ENCODE measurements at places on chromosomes 12 and 14.

DNA sequence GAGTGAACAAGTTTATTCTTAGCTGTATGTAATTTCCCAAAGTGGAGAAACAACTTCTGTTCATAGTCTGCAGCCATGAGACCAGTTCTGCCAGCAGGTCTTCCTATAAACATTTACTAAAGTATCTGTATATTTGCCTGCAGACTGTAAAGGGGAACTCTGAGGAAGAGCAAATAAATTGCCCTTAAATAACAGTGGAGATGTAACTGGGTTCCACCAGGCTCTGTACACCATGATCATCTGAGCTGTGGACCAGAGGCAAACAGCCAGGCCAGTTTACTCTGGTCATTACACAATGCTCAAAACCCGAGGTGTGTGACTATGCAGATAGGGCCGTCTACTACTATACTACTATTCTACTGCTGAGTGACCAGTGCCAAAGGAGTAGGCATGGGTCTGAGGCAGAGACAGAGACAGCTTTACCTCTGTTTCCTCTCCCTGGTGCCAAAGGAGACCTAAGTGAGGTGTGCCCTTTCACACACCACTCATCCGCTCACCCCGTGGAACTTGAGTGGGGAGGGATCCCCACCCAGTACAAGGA lies 21.1 kb upstream of the CERS5 start:
- no peak for DNase-seq

GRCh38 chr14:72541546-72541945 lies 352.4 kb downstream of the DPF3 start:
- DNase-seq = no peak

- DNase-seq = no peak
Measured at GRCh38 chr12:19932413-19932812, 435.9 kb upstream of the PDE3A start.

DNA sequence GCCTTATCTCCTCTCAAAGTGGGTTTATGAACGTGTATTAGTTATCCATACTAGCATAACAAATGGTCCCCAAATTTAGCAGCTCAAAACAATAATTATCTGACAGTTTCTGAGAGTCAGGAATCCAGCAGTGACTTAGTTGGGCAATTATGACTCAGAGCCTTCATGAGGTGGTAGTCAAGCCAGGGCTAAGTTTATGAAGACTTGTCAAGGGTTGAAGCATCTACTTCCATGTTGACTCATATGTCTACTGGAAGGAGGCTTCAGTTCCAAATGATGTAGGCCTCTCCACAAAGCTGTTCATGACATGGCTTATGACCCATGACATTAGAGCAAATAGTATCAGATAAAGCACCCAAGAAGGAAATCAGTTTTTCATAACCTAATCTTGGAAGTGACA lies 73.2 kb downstream of the IPO8 start:
- no peak for DNase-seq

- no peak for DNase-seq
Measured at GRCh38 chr14:88621100-88621499, 58.3 kb downstream of the ZC3H14 start.

GRCh38 chr12:114932806-114933205 lies 248.8 kb upstream of the TBX3 start:
- DNase-seq = no peak

GRCh38 chr14:102601378-102601925 lies 9.0 kb downstream of the RCOR1 start:
- DNase-seq = no peak

- peak; percentile 65 for DNase-seq
Measured at GRCh38 chr14:71321574-71322315, 414.5 kb downstream of the PCNX1 start.

GRCh38 chr14:69153152-69153872 lies 393 bp upstream of the DCAF5 start:
- no peak for DNase-seq

DNA sequence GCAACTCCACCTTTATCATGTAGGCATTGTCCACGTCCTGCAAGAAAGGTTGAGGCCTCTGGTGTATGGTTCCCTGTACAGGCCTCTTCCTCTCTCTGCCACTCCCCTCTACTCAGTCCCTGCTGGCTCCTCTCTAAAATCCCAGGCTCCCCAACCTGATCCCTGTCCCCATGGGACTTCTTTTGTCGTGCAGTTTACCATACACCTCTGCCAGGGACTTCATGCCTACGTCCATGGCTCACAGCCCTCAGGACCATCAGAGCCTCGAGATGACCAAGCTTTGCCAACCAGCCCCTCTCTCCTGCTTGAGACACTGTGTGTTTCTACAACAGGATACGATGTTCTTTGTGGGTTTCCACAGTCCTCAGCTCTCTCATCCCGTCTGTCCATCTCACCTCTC lies 2.9 kb downstream of the KRT2 start:
- DNase-seq = no peak

DNA sequence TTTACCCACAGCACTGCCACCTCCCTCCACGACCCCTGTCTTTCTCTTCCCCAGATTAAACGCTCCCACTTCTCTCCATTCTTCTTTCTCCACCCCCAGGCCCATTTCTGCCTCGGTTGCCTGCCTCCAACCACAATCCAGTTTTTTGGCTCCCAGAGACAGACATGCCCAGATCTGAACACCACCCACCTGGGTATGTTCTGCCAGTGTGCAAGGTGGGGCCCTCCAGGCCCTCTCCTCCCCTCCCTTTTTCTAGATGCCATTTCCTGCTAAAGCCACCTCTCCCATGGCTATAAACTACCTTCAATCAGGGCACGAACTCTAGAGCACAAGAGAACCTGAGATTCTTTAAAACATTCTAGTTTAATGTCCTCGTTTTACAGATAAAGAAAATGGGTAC lies 63.3 kb downstream of the IRF2BPL start:
- no peak for DNase-seq

- no peak for DNase-seq
Measured at GRCh38 chr12:79614730-79615129, 76.0 kb downstream of the PAWR start.

GRCh38 chr14:75979648-75980565 lies 1.9 kb downstream of the TGFB3 start:
- no peak for DNase-seq

- no peak for DNase-seq
Measured at GRCh38 chr14:81989211-81989610, 455.6 kb upstream of the SEL1L start.

DNA sequence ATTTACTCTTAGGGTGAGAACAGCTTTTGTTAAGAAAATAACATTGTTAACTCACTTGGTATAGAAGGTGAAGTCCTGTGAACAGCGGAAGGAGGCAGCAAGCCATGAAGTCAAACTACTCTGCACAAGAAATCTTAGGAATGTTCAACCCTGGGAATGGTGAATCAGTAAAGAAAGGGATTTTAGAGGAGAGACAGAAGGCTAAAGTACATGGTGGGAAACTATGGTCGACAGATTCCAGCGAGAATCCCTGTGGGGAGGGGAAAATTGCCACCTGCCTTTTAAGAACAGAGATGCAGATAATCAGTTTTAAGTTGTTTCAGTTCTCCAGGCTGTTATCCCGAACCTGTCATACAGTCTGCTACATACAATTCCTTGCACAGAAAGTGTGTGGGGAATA lies 63.2 kb upstream of the PTPRR start:
- DNase-seq = no peak

DNA sequence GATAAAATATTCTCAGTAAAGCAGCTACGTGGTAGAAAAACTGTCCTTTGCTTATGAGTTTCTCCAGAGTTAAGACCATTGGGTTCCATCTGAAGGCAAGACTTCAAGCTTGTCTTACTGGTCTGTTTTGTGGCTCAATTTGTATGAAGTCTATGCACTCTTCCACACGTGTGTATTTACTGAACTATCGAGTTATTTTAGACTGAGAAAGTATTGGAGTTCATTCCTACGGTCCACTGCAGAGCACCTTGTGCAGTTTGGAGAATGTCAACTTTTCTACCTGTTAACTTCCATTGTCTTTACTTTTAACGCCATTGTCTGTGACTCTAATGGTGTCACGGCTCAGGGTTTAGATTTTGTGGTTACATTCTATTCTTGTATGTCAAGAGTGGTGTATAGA lies 3.7 kb downstream of the HIF1A start:
- no peak for DNase-seq

Measured in HCT116 (cell line).